T-helper 2 cell treated with Interferon-gamma antibody and Interleukin-4, amounts not matched to agents 5 μg/mL and 100 μg/mL, for 36 hours (primary cell): ENCODE measurements at places on chromosomes 4 and X.

GRCh38 chrX:56788229-56788628, 59.2 kb downstream of the NBDY start:
- no peak for DNase-seq

- no peak for DNase-seq
These were observed 12.2 kb upstream of the MTMR1 start for GRCh38 chrX:150680974-150681373.

- DNase-seq = peak; percentile 29
These were observed 54.5 kb downstream of the RTL9 start for GRCh38 chrX:110412971-110413726.

- DNase-seq = no peak
These were observed 115.7 kb upstream of the KIT start for GRCh38 chr4:54542119-54542438.

- no peak for DNase-seq
These were observed 14.4 kb upstream of the CDS1 start for GRCh38 chr4:84568496-84568895.
